COLO829 (cell line): ENCODE measurements at places on chromosomes 12 and 14.

DNA sequence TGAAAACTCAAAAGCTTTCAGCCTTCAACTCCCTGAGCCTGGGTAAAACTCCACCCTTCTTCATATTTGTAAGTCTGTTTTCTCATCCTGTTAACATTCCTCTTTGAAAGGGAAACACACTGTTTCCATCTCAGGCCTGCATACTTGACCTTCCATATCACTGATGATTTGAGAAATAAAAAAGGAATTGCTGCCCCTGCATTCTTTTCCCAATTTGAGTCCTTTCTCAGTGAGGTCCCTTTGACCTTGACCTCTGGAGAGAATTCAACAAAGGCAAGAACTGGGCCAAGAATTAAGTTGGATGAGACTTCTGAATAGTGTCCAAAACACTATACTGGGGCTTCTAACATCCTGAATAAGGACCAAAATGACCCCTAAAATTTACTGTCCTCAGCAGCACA is 108.0 kb downstream of the AEBP2 start:
- DNase-seq, result no peak

- no peak for DNase-seq
Observed at GRCh38 chr14:26328791-26329190, 269.0 kb downstream of the NOVA1 start.

DNA sequence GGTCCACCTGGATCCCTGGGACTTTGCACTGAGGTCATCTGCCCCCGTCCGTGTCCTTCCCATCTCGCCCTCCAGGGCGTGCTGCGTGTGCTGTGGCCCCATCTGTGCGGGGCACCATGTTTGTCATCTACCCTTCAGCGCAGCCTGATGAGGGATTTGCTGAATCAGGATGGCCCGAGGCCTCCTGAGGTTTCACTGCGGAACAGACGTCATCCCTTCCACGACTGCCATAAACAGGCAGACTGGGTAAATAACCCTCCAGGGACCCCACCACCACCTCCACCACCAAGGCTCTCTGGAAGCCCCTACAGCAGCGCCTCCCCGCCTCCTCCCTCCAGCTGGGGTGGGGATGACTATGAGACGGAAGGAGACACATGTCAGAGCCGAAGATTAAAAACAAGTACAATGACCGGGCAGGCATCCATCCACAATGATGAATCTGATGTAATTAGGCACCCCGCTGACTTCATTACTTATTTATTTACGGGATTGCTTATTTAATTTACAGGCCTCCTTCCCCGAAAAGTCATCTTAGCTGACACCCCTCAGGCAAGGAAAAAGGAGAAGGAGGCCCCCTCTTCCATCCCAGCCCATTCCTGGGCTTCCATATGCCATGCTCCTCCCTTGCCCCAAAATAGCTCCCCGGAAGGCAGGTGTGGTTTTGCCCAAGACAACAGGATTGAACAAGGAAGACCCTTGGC is 39.4 kb downstream of the NCOR2 start:
- no peak for DNase-seq

DNA sequence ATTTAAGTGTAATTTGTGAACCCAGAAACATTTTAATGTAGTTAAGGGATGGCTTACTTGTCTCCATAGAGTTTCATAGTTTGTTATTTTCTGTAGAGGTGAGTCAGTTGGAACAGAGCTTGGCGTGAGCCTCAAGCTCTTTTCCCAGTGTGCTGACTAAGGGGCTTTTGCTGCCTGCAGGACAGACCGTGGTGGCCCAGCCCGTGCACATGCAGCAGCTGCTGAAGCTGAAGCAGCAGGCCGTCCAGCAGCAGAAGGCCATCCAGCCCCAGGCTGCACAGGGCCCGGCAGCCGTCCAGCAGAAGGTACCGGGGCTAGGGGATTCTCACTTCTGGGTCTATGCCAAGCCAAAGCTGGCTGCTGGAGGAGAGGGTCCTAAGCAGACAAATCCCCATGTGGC is 76.9 kb downstream of the DDX51 start:
- DNase-seq, result no peak

DNA sequence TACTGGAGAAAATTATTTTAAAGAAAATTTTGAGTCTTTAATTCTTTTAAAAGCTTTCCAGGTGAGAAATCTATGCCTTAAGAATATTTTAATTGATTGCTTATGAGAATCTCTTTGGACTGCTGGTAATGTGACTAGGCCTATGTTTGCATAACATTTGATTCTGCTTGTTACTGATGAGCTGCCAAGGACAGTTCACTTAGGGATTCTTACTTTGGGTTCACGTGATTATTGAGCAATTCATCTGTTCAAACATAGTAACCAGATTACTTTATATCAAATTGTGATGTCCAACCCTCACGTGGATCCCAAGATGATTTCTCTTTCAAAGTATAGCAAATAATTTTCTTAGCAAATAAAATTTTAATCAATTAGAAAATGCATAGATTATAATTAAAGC is 27.4 kb upstream of the ABCD2 start:
- no peak for DNase-seq

DNA sequence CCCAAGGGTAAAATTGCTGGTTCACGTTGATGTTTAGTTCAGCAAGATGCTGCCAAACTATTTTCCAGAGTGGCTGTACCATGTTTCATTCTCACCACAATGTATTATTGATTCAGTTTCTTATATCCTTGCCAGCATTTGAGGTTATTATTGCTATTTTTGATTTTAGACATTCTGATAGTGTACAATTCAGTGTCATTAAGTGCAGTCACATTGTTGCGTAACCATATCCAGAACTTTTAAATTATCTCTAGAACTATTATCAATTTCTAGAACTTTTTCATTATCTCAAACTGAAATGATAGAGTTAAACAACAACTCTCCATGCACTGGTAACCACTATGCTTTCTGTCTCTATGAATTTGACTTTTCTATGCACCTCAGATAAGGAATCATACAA is 10.7 kb upstream of the TBC1D15 start:
- DNase-seq, result no peak

GRCh38 chr14:102835959-102836358 is 58.7 kb downstream of the TRAF3 start:
- DNase-seq, result no peak

DNA sequence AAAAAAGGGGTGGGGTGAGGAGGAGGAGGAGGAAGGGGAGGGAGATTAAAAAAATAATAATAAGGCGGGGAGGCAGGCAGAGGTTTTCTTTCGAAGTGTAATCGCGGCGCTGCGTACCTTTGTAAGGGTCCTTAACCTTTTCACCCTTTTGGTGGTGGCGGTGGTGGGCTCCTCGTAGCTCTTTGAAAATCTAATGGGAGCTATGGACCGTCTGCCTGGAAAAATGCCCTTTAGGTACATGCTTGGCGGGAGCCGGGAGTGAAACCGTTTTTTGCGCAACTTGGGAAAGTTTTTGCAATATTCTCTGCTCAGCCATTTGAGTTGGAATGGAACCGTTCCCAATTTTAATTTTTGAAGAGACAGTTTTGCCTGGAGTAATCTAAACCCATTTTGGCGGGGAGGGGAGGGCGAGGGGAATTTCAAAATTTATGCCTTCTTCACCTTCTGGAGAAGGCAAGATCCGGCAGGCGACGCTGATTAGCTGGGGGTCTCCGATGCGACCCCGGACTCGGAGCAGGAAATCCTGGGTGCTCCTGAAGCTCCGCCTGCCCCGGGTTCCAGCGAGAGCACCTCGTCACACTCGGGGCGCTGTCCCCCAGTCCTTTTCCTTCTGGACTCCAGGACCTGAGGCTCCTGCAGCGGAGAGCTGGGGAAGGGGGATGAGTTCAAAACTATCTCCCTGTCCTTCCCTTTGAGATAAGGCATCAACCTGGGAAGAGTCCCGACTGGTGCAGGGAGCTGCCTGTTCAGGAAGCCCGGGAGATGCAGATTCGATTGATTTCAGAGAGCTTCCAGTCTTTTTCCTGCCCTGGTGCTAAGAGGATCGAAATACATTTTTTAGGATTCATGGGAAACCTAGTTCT is 74.6 kb upstream of the TBX5 start:
- no peak for DNase-seq

- DNase-seq, result no peak
Observed at GRCh38 chr12:58588770-58589169, 331.5 kb downstream of the LRIG3 start.

DNA sequence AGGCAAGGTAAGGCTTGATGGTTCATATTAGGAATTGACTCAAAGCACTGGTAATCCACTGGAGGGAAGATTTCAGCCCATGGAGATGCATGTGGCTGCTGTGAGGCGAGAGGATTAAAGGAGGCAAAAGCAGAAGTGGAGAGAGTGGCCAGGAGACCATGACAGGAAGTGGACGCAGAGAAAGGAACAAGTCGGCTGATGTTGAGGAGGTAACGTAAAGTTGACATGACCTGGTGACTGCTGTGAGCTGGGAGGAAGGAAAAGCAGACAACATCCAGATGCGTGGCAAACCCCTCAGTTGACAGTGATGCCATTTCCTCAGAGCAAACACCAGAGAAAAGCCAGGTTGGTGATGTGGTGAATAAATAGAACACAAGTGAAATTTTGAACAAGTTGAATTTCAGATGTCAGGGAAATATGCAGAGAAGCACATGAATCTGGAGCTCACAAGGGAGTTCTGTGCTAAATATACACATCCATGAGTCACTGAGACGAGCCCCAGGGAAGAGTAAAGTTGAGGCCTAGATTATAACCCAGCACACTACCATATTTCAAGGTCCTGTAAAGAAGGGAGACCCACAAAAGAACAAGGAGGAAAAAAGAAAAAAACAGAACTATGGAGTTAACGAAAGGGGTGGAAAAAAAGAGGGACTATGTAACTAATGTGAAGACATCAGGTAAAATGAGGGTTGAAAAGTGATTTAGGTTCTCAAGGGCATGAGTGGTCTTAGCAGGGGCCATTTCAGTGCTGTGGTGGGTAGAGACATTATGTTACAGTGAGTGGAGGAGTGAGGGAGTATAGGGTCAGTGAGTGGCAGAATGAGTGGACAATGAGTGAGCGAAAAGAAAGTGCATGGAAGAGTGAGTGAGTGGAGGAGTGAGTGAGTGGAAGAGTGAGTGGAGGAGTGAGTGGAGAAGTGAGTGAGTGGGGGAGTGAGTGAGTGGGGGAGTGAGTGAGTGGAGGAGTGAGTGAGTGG is 61.6 kb upstream of the GZMB start:
- no peak for DNase-seq

DNA sequence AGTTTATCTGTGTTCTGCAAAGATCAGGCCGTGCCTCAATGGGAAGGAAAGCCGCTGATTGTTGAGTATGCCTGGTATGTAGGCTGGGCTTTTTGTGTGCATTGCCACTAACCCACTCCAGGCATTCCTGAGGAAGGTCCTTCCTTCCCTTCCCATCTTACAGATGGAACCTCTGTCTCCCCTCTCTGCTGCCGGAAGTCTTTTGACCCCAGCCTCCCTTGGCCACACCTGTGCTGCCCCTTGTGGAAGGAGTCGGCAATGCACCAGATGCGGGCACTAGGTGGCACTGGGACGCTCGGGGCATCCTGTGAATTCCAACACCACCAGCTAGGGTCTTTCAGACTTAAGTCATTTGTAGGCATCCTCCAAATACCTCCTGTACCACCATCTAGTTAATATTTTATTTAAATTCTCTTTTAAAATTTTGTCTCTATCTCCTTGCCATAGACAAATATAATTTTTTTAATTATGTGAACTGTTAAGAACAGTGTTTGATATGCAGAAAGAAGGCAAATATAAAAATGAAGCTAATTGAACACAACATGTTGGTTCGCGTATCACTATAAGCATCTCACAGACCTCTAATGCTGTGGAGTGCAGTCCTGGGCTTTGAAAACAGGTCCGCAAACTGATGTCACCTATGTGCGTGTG is 99.6 kb downstream of the RIN3 start:
- DNase-seq, result peak; percentile 20

- DNase-seq, result no peak
Observed at GRCh38 chr12:111581434-111582132, 17.5 kb downstream of the ATXN2 start.

DNA sequence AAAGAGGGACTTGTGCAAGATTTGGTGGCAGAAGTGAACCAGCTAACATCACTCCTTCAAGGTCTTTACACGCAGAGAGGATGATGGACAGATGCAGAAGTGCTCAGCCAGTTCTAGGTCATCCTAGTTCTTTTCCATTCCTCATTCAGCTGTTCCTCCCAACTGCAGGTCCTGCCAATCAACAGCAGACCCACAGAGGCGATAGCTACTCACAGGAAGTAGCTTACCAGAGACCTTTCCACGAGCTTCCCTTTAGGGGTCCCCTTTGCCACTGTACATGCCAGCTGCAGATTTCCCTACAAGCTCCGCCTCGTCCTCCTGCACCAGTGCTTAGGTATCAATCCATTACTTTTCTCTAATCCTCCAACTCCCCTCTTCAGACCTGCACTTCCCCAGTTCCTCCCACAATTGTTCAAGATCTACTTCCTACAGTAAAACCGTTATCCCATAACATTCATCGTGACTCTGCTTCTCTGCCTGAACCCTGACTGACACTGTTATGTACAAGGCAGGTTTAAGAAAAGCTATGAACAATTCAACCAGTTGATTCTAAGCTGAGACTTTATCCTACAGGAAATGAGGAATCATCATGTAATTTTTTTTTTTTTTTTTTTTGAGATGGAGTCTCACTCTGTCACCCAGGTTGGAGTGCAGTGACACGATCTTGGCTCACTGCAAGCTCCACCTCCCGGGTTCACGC is 22.5 kb downstream of the RECQL start:
- no peak for DNase-seq

- no peak for DNase-seq
Observed at GRCh38 chr12:98439981-98440581, 75.3 kb upstream of the TMPO start.

DNA sequence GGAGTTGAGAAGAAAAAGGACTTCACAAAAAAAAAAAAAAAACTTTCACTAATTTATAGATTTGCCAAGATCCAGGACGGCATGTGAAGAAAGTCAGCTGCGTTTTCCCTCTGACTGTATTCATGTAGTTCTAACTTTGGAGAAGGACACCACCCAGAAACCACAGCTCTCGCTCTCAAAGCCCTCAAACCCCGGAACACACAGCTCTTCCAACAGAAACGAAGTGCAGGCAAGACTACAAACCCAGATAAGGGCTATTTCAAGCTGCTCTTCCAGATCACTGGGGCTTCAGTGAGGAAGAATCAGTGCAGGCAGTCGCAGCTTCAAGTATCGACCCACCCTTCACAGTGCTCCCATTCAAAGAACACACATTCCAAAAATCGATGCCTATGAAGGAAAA is 13.2 kb downstream of the KCNH5 start:
- DNase-seq, result no peak

DNA sequence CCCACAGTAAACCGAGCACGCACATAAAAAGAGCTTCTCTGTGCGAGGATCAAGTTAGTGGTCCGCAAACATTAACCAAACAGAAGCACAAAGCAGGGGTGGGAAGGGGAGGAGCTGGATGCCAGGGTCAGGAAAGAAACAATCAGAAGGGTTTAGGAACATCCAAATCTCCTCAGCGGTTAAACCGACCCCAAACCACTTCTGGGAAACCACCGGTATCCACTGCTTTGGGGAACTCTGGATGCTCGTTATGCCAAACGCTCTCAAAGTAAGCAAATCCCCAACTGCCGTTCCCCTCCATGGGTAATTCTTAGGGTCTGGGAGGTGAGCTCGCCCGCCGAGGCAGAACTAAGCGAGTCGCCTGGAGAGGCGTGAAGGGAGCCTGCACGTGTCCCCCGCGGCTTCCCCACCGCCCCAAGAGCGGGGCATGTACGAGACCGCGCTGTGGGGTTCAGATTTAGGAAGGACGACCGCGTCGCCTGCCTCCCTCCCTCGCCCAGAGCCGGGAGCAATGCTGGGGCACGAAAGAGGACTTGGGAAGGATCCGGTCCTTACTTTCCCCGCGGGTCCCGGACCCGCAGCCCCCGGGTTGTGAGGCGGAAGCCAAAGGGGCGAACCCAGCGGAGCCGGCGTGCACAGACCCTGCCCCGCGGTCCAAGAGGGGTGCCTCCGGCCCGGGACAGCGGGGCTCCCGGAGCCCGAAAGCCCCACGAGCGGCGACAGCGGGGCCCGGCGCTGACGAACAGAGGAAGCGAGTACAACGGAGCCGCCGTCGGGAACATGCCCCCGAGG is 711 bp downstream of the SBNO1 start:
- no peak for DNase-seq
